Common myeloid progenitor, CD34-positive (primary cell): ENCODE measurements at places on chromosomes 2 and 18.

GRCh38 chr2:32289165-32289999 lies 11.7 kb downstream of the YIPF4 start:
- peak; percentile 55 for DNase-seq

- DNase-seq: peak; percentile 95
Observed at GRCh38 chr2:60550178-60550983, 3.1 kb downstream of the BCL11A start.

DNA sequence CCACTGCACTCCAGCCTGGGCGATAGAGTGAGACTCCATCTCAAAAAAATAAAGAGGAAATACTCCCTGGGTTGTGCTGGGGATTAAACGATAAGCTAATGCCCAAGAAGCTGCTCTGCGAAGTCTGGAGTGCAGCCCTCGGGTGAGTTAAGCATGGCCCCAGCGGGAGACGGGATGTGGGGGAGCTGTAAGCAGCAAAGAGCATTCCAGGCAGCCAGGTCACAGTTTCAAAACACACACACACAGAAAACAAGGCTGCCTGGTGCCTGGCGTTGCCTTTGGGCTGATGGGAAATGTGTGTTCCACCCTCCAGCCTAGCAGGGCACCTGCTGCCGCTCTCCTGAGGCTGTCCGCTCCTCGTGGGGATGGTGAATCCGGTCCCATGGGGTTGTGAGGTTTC lies 24.1 kb downstream of the ODC1 start:
- DNase-seq: no peak

DNA sequence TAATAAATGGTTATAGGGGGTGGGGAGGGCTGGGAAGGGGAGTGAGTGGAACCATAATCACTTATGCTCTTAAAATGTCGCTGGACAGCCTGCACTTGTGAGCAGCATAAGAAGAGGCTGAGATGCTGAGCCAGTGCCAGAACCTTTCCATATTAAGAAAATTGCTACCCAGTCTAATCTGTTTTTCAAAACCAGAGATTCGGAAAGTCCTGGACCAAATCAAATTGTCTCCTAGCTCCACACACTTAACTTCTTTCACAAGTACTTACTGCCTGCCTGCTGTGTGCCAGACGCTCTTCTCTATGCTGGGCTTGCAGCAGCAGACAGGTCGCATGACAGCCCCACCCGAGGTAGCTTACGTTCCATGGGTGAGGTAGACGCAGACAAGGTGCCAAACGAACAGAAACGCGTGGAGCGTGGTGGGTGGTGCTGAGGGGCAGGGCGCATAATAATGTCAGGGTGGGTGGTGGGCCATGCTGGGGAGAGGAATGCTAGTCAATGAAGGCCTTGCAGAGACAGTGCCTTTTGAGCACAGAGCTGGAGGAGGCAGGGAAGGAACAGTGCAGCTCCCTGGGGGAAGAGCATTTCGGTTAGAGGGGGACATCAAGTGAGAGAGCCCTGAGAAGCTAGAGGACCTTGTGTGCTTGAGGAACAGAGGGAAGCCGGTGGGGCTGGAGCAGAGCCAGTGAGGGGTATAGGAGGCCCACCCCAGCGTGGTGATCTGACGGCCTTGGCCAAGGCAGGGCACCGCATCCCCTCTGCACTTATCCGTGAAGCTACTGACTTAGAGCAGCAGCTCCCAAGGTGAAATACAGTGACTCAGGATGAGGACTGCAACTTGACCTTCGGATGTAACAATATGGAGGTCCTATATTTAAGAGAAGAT lies 123.5 kb upstream of the DAPL1 start:
- DNase-seq: no peak

- peak; percentile 99 for DNase-seq
Observed at GRCh38 chr2:240565333-240566202, 2.7 kb upstream of the RNPEPL1 start.

DNA sequence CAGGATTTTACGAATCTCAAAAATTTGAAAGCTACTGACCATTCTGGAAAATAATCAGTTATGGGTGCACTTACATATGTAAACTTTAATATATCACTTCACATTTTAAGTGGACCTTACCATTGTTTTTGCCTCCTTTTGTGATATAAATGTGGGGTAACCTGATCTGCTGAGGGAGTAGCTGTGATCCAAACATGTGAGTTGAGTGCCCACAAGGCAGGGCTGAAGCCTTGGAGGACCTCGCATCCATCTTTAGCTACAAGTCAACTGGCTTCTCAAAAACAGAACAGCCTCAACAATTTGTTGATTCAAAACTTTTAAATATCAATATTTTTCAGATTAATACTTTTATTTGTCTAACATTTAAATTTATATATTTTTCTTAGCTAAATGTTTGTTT lies 178.2 kb downstream of the PLCL1 start:
- no peak for DNase-seq

- DNase-seq: no peak
Observed at GRCh38 chr2:5442736-5443135, 249.4 kb upstream of the SOX11 start.

DNA sequence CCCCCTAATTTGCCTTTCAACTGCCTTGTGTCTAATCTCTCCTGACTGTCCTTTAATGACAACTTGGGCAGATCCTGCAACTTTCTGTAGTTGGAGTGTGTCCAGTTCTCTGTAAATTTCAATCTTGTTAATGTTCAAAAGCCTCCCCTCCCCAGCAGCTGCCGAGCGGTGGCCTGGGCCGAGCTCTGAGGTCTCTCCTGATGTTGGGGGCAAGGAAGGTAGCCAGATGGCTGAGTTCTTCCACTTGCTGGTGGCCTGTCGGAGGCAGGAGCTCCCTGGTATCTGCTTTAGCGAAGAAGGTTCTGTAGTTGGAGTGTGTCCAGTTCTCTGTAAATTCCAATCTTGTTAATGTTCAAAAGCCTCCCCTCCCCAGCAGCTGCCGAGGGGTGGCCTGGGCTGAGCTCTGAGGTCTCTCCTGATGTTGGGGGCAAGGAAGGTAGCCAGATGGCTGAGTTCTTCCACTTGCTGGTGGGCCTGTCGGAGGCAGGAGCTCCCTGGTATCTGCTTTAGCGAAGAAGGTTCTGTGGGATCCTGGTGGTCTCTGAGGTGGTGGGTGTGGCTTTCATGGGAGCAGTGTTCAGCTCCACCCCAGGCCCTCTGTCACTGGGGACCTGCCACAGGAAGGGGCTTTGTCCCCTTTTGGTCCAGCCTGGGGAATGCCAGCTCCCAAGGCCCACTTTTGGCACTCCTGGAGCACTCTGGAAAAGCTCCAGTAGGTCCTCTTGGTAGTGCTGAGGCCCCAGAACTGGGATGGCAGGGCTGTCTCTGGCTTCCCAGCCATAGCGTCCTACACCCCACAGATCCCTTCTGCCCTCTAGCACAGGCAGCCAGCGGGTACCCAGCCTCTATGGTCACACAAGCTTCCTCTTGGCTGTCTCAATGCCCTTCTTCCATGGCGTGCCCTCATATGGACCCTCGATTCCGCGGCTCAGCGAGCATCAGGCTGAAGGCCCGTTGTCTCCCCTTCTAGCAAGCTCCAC lies 211.9 kb downstream of the ALPK2 start:
- DNase-seq: no peak

DNA sequence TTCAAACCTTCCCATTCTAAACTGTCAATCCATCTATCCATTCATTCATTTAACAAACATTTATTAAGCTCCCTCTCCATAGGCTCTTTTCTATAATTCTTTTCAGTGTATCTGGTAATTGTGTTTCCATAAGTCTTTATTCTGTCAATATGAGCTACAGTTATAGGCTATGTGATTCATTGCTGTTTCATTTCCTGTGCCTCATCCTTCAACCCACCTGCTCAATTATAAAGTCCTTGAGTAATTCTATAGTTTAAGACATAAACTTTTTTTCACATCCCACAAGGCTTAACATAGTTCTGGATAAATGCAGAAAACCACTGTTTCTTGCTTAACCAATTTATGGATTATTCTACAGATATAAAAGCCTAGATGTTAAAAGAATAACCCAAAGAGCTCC lies 84.2 kb upstream of the PIK3C3 start:
- no peak for DNase-seq

- DNase-seq: no peak
Observed at GRCh38 chr2:124542932-124543640, 518.0 kb downstream of the CNTNAP5 start.

DNA sequence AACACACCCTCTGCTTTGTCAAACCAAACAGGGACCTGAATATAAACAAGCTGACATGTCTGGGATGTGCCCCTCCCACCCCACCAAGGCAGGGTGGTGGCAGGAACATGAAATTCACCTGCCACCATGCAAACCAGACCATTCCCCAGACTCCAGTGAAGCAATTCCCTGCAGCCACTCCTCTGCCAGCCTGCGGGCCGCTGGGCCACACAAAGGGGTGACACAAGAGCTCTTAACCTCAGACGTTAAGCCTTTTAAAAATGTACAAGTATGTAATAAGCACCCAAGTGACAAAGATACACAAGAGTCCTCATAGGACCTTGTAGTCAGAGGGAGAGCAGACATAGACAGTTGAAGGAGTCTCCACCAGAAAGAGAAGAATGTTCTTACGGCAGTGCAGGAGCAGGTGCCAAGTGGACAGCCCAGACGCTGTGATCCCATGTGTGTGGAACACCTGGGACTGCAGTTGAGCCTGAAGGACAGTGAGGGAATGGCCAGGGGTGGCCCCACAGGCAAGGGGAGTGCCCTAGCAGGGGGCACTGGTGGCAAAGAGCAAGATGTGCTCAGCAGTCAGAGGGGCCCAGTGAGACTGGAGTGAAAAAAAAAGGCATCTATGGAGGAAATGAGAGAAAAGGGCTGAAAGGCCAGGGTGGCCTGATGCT lies 36.9 kb downstream of the CRACDL start:
- no peak for DNase-seq

DNA sequence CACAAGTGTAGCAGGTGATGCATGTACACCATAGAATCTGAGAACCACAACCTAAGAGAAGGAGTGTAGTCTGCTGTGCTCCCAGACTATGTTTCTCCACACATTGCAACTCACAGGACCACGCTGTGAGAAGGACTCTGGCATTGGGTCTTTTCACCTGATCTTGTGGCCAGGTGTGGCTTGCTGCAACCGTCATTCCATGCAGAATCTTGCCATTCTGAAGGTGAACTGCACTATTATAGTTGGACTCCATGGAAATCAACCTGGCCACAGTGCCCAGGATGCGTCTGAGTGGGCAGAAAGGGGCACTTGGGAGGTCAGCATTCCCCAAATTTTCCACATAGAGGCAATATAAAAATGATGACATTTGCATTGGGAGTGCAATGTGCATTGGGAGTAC lies 122.2 kb downstream of the CAPN13 start:
- no peak for DNase-seq

GRCh38 chr2:169895294-169895985 lies 68.2 kb downstream of the UBR3 start:
- DNase-seq: no peak
